Hematopoietic multipotent progenitor cell treated with erythropoietin and hydrocortisone succinate and interleukin-3 and kit ligand, for 8 days (in vitro differentiated cells): ENCODE measurements at places on chromosomes 12 and 14.

DNA sequence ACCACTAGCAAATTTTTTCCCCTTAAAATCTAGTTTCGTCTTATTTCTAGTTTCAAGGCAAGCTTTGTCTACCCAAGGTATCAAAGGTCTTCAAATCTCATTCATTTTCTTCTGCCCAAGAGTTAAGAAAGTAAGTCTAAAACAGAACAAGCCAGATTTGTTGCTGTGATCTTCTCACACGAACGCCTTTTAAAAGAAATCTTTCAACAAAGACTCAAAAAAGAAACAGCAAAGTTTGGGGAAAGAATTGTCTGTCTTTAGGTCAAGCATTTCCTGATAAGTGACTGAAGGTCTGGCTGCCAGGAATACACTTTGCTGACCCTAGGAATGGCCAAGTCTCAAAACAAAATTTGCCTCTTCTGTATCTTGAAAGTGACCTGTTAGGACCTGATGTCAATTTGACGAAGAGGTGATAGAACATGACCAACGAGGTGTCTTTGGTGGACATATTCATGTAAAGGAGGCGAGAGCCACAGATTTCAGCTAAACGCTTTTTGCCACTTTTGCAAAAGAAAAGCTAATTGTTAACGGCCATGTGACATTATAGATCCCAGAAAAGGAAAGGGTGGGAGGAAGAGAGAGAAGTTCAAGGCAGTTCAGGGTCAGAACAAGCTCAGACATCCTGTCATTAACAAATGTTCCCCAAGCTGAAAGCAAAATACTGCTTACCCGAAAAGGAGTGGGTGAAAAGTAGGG, 1.7 kb downstream of the CDK17 start:
- no peak for DNase-seq

- DNase-seq = no peak
These were observed 11.1 kb upstream of the KRT1 start for GRCh38 chr12:52691076-52691840.

DNA sequence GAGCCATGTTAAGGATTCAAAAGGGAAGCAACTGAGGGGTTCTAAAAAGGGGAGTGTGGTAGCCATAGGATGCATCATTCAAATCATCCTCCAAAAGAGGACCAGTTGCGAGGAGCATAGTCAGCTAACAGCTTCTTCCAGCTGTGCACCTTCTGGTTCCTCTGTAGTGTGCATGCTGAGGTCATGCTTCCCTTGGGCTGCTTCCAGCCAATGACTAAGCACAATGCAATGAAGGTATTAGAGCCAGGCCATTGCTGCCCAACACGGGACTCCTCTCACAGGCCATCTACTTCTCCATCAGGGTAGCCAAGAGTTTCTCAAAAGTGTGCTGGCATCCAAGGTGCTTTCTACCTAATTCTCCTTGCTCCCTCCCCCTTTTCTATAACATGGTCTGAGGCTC, 69.2 kb upstream of the ARID2 start:
- DNase-seq = no peak

DNA sequence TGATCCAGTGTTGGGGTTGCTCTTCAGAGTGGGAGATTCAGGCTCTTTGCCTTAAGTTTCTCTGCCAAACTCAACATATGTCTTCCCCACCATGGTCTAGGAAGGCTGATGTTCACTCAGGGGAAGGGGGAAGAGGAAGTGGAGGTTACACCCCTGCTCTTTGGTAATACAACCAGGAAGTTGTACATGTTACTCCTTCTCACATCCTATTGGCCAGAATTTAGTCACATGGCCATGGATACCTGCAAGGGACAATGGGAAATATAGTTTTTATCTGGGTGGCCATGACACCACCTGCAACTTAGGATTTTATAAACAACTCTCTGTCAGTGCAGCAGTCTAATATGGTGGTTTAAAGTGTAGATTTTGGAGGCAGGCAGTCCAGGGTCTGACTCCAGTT, 150.9 kb downstream of the TBX5 start:
- no peak for DNase-seq

DNA sequence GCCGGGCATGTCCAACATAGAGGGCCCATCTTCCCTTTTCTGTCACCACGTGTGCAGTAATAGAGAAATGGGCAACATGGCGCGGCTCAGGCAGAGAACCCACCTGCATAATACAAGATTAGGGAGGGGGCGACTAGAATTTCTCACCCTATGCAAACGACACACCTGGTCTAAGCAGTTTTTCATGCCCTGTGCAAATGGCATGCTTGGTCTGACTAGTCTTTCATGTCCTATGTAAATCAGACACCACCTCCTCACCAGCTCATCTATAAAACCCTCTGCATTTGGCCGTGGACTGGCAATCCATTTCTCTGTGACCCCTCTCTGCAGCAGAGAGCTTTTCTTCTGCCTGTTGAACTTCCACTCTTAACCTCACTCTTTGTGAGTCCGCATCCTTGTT, 180.2 kb upstream of the PZP start:
- no peak for DNase-seq

- DNase-seq = no peak
These were observed 687.8 kb downstream of the NRXN3 start for GRCh38 chr14:78857974-78858373.
